ENCODE measurements at places on chromosomes 4 and X.

GRCh38 chr4:80265571-80266252 lies 752 bp upstream of the FGF5 start:
- no peak for DNase-seq

GRCh38 chr4:169999923-170000322 lies 26.3 kb downstream of the MFAP3L start:
- DNase-seq, result no peak

GRCh38 chr4:118112117-118113046 lies 78.1 kb downstream of the NDST3 start:
- DNase-seq, result no peak

- DNase-seq, result no peak
Observed at GRCh38 chrX:48540028-48540375, 488 bp downstream of the TBC1D25 start.

- no peak for DNase-seq
Observed at GRCh38 chr4:174141876-174142275, 141.6 kb downstream of the FBXO8 start.

- no peak for DNase-seq
Observed at GRCh38 chr4:89305712-89306437, 1.7 kb downstream of the GPRIN3 start.

DNA sequence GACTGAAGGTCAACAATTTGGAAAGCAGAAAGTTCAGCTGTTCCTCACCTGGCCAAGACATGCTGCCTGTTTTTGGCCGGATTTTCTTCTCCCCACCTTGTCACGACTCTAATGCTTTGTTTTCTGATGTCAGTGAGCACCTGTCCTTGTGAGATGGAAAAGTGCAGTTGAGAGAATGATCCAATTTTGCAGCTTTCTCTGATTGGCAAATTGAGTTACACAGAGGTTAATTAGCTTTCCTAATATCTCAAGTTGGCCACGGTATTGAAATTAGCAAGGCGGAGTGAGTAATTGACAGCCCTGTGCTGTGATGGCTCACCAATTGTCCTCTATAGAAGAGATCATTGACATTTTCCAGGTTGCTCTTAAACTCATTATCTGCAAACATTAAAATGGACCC lies 126.8 kb upstream of the VCX3A start:
- no peak for DNase-seq

DNA sequence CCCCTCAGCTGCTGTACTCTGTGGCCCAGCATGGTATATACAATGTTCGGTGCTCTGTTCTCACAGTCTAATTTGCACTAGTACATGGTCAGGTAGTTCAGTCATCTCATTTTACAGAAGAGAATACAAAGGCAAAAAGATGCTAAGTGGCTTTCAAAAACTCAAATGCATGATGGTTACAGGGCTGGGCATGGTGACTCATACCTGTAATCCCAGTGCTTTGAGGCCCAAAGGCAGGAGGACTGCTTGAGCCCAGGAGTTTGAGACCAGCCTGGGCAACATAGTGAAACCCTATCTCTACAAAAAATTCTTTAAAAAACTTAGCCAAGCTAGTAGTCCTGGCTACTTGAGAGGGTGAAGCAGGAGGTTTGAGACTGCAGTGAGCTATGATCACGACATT lies 210.5 kb upstream of the KIT start:
- no peak for DNase-seq

DNA sequence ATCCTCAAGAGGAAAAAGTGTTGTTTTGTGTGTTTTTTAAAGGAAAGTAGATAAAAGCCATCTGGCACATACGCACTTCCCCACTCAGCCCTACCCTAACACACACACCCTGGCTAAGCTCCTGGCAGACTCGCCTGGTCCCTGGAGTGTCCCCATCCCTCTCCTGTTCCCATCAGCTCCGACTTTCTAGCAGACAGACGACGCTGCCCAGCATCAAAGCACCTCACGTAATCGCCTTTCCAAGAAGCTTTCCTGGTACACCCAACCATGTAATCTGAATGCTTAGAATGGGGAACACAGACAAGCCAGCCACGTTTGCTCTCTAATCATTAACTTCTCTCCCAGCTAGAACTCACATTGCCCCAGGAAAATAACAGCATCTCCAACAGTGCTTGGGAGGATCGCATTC lies 116.2 kb downstream of the AFAP1 start:
- no peak for DNase-seq

DNA sequence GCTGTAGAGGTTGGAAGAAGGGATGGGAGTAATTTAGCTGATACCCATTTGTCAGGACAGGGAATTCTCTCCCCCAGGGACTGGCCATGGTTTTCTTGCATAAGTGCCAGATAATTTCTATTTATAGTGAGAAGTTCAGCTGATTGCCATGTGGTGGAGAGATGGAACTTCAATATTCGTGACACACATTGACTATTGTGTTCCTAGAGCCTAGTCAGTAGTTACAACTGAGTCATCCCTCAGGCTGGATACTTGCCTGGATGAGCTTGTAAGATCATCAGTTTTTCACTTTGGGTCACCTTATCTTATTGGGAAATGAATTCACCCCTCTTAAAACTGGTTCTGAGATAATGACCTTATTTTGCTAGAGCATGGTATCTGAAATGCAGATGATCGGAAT lies 32.2 kb downstream of the CFAP299 start:
- no peak for DNase-seq

DNA sequence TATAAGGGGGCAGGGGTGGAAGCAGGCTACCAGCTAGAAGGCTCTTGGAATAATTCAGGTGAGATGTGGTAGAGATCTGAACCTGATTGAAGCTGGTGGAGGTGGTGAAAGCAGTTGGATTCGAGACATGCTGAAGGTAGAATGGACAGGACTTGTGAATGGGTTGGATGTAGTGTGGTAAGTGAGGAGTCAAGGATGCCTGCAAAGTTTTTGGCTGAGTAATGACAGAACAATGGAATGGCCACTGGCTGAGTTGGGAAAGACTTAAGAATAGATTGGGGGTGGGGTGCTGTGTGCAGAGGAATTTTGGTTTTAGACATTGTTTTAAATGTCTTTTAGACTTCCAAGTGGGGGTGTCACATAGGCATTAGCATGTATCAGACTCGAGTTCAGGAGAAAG lies 33.5 kb downstream of the HPF1 start:
- DNase-seq, result no peak

GRCh38 chr4:150130933-150131332 lies 52.7 kb downstream of the DCLK2 start:
- no peak for DNase-seq

- no peak for DNase-seq
Observed at GRCh38 chr4:186685767-186686183, 37.9 kb downstream of the FAT1 start.

- DNase-seq, result no peak
Observed at GRCh38 chrX:23887451-23887850, 20.3 kb downstream of the APOO start.

DNA sequence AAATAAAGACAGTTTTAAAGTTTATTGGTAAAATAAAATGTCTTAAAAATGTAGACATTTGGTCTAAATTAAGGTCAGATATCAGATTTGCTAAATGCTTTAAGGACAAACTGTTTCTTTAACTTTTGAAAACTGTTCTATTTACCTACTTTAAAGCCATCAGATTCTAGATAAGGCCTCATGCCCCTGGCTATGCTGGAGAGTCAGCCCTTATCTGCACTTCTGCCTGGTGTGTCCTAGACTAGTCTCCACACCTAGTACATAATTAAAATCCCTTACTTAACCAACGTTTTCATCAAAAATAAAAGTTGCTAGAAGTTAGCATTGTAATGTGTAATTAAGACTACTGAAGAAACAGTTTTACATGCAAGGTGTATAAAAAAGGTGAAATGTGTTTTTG lies 25.6 kb downstream of the HSD17B11 start:
- DNase-seq, result no peak

GRCh38 chr4:99852199-99852749 lies 35.6 kb downstream of the DAPP1 start:
- no peak for DNase-seq

- DNase-seq, result no peak
Observed at GRCh38 chr4:69649207-69649606, 3.8 kb downstream of the UGT2A1 start.

DNA sequence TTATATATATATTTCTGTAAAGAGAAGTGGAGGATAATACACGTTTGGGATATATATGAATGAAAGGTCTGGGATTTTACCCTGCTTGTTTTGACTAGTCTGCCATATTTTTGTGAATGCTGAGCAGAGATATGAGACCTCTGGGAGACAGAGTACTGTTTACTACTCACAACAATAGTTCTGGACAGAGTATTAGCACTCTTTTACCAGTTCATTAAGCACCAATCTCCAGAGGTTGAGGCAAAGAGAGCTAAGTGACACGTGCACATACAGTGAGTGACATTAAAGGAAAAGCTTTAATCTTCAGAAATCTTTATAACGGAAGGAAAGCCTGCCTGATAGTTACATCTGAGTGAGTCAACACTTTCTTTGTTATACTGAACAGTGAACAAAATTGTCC lies 1452.7 kb upstream of the TENM3 start:
- no peak for DNase-seq

- peak; percentile 91 for DNase-seq
Observed at GRCh38 chr4:183443655-183444213, 702 bp upstream of the CDKN2AIP start.

- no peak for DNase-seq
Observed at GRCh38 chrX:45164995-45165394, 35.7 kb downstream of the DIPK2B start.

DNA sequence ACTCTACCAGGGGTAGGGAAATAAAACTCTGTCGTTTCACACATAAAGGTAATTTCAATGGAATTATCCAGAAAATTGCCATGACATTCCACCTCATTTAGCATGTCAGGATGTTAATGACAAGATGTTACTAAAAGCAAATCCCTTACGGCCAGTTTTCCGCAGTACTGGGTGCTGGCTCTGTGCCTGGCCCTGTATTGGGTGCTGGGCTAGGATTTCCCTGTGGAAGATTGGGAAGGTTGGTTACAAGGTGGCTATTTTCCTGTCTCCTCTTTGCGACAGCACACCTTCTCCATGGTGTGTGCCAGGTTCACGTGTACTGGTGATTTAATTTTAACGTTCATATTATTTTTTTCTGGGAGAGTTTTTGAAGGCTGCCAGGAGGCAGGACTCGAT lies 13.1 kb downstream of the KLKB1 start:
- DNase-seq, result no peak

- no peak for DNase-seq
Observed at GRCh38 chr4:4730249-4730648, 129.2 kb upstream of the MSX1 start.

DNA sequence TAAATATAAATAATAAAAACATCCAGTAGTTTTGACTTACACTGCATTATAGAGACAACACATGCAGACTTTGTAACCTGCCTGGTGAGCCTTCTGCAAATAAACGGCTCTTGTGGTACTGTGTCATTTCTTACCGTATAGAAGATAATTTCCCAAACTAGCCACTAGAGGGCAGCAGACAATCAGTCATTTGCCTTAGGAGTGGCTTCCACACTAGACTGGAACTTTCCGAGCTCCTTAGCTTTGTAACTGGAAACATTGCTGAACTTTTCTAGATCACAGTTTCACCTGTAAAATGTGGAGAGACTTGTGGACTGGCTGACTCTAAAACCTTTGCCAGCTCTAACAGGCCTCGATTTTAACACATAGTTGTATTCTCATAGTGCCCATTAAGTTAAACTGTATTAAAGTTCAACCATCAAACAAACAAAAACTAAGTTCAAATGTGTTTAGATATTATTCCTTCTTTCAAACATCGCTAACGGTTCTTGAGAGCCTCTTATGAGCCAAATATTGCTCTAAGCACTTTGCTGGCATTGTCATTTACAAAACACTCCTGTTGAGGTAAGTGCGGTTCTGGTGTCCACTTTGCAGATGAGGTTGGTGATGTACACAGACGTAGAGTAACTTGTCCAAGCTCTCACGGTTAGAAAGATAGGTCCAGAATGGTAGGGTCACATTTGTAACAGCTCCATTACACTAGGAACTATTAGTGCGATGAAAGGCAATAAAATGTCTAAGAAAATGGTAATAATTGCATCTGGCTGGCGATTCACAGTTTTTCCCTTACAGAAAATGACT lies 345.5 kb downstream of the ANK2 start:
- no peak for DNase-seq

GRCh38 chr4:173319696-173320095 lies 14.5 kb downstream of the HMGB2 start:
- DNase-seq, result no peak

DNA sequence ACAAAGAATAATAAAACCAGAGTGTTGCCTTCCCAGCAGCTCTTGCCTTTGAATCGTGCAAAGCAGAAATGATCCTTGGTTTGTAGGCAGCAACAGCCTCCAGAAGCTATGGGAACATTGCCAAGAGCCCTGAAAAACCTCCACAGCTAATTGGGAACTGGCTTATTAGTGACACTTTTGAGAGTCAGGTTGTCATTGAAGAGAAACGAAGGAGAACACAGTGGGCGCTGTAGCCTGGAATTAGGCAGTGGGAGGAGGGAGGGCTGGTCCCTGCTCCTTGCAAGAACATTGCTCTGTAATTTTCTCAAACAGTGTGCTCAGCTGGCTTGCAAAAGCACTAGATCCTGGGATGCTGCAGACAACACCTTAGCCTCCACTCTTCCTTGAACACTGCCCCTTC lies 331.5 kb upstream of the EMCN start:
- DNase-seq, result no peak

DNA sequence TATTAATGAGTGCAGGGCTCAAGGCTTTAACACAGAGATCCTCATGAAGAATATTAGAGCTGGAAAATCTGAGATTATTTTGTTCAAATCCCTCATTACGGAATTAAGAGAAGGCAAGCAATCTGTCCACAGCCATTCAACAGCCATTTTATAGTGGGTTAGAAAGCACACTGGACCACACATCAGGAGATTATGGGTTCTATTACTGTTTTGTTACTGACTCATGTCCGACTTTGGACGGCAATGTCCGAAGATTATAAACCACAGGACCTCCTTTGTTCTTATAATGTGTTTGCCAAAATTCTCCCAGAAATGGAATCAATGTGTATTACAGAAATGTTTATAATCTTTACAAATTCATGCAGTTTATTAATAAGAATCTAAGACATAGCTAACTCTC lies 8.1 kb downstream of the LAMTOR3 start:
- DNase-seq, result no peak

GRCh38 chr4:5923376-5923775 lies 30.5 kb upstream of the CRMP1 start:
- no peak for DNase-seq

DNA sequence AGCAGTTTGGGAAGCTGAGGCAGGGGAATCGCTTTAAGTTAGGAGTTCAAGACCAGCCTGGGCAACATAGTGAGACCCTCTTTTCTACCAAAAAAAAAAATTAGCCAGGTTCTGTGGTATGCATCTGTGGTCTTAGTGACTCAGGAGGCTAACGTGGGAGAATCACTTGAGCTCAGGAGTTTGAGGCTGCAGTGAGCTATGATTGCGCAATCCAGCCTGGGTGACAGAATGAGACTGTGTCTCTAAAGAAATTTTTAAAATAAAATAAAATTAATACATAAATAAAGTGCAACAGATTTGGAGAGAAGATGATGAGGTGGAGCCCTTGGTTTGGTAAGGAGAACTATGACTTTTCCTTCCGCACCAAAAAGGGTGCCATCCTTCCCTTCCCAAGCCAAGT lies 436.9 kb downstream of the NLGN4X start:
- no peak for DNase-seq
